ENCODE measurements at places on chromosomes 2 and 18.

DNA sequence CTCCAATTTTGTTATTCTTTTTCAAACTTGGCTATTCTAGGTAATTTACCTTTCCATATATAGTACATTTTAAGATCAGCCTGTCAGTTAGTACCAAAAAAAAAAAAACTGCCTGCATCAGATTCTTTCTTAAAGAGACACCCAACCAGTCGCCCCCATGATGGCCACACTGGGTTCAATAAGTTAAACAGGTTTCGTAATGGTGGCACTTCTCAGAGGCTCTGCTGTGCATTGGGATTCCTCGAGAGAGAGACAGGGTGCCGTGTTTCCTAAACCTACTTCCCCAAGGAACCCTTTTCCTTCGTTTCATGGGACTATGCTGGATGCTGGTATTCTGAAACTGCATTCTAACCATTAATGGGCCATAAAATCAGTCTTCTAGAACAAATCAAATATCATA is 37.4 kb downstream of the MYO7B start:
- no peak for DNase-seq

DNA sequence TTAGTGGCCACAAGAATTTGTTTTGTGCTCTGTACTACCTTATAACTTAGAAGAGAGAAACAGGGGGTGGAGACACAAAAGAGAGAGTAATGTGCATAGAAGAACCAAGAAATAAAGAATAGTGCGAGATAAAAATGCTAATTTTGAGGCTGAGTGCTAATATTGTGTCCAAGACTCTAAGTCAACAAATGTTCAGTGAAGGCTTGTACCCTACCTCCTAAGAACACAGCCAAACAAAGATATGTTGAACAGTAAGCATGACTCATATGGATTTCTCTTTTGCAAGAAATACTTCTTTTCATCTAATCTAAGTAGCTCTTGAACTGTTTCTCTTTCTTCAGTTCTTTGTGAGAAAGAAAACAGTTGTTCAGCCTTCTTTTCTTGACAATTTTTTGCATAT is 45.2 kb downstream of the GAREM1 start:
- DNase-seq, result no peak

DNA sequence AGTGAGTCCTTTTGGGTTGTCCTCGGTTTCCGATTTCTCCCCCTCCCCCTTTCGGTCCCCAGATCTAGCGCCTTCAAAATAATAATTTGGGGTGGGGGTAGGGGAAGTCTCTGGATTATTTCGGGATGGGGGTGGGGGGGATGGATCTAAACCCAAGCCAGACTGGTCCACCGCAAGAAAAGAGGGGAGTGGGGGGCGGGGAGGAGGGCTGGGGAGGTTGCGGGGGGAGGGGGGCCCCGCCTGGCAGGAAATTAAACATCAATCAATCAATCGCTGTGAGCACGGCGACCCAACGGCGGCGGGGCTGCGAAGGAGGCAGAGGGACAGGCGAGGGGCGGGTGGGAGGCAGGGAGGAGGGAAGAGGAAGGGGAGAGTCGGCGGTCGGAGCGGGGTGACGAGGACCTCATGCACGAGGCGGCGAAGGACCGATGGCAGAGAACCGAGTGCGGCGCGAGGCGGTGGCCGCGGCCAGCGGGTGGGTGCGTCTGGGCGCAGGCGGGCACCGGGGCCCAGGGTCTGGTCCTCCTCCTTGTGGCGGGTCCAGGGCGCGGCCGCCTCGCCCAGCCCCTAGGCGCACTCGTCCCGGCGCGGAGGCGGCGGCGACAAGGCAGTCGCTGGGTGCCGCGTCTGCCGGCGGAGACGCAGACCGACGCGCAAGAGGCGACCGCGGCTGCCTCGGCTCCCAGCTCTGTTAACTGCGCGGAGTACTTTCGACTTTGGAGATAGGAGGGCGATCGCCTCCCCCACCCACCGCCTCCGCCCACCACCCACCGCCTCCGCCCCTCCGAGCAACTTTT is 468 bp upstream of the SATB2 start:
- DNase-seq, result no peak

- no peak for DNase-seq
These were observed 109.0 kb downstream of the ICA1L start for GRCh38 chr2:202762556-202762955.

GRCh38 chr2:75949385-75950030 is 238.8 kb upstream of the GCFC2 start:
- DNase-seq, result no peak

- DNase-seq, result no peak
These were observed 68.6 kb downstream of the CCDC138 start for GRCh38 chr2:108855194-108855593.
